ENCODE measurements at places on chromosomes 2 and 18.

GRCh38 chr2:197011801-197012641 lies 85.5 kb upstream of the PGAP1 start:
- peak; percentile 33 for DNase-seq

GRCh38 chr18:48550101-48550729 lies 11.4 kb downstream of the CTIF start:
- DNase-seq, result no peak

DNA sequence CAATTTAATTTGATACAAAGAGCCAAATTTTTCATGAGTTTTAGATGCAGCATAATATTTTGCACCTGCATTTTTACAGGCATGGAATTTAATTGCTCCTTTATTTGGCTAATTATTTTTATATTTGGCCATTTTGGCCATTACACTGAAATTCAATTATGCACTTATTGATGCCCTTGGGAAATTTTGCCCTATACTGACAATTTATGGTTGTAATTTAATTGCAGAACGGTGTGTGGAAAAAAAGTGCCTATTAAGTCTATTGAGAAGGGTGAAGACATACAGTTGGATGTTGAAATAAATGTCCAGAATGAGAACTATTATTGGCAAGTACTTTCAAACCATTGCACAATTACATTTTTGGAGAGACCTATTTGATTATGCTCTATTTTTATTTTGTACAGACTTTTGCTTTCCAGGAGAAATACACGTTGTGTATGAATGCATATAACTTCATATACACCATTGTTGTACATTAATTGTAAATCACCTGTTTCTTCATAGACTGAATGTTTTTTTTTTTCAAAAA lies 1319.3 kb upstream of the CDH2 start:
- DNase-seq, result no peak

- no peak for DNase-seq
Observed at GRCh38 chr2:219595256-219595655, 2.4 kb upstream of the STK11IP start.

GRCh38 chr2:73018188-73018825 lies 53.2 kb downstream of the SFXN5 start:
- DNase-seq, result no peak

DNA sequence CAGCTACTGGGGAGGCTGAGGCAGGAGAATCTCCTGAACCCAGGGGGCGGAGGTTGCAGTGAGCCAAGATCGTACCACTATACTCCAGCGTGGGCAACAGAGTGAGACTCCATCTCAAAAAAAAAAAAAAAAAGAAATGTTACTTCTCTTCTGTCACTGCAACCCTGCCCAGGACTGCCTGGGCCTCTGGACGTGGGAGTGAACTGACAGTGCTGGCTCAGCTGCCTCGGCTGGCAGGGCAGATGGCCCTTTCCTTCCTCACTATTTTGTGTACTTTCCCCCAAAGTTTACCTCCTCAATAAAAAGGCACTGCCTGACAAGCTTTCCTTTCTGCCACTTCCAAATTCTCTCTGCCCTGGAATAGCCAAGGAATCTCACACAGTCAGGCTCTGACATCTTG lies 12.5 kb upstream of the GPR155 start:
- no peak for DNase-seq

DNA sequence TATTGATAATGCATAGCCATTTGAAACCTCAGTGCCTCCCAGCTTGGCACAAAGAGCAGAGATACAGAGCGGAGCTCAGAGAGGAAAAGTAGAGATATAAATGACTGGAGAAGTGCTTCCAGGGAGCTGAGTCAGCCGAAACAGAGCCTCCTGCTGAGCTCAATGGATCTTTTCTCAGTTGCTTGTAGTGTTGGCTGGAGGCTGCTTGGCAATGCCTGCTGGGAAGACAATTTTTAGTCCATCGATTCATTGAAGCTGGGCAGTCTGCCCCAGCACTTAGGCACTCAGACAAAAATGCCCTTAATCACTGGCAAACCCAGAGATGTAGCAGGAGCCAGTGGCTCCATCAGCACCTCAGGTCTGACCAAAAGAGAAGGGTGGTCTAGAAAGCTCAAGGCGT lies 81.3 kb upstream of the SETBP1 start:
- no peak for DNase-seq

- DNase-seq, result no peak
Observed at GRCh38 chr2:26840937-26841610, 6.9 kb upstream of the DPYSL5 start.

- DNase-seq, result peak; percentile 4
Observed at GRCh38 chr2:39728941-39729351, 50.1 kb downstream of the THUMPD2 start.

DNA sequence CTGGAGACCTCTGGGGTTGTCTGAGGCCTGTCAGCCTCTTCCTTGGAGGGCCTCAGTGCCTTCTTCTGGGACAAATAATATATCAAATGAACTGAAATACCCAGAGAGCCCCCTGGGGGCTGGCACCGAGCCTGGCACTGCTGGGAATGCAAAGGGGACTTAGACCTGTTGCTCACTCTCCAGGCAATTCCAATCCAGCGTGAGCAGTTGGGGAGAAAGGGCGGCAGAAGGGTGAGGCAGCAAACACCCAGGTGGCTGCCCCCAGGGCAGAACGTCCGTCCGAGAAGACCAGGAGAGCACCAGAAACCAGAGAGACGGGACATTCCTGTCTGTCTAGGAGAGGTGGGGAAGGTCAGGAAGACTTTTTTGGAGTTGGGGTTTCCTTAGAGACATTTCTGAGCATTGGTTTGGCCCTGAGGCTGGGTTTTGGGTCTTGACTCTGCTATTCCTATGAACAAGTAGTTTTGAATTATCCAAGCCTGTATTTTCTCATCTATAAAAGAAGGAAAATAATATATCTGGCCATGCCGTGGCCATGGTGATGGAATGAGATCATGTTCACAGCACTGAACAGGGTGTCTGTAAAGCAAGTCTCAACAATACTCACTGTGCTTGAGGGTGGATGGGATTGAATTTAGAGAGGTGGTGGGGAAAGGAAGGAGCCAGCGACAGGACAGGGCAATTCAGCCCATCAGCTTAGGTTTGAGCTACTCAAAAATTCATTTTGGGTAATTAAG lies 44.3 kb upstream of the ZBTB7C start:
- DNase-seq, result no peak

- no peak for DNase-seq
Observed at GRCh38 chr2:101985101-101985792, 6.5 kb upstream of the IL1R2 start.

DNA sequence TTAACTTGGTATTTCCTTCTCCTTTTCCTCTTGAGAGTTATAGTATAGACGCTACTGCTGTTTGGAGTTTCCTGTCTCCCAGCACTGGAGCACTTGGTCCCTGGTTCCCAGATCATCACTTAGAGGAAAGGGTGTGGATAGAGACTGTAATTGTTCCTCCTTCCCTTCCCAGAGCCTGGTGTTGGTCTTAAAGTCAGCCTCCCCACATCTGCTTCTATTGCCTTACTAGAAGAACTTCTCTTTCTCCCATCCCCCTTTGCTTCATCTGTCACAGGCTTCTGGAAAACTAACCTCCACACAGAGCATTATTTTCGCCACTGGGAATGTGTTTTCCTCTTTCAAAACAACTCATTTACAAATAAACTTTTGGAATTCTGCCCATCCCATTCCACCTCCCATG lies 131.0 kb downstream of the CCDC85A start:
- DNase-seq, result no peak

GRCh38 chr2:80255918-80256781 lies 48.4 kb downstream of the LRRTM1 start:
- DNase-seq, result no peak

DNA sequence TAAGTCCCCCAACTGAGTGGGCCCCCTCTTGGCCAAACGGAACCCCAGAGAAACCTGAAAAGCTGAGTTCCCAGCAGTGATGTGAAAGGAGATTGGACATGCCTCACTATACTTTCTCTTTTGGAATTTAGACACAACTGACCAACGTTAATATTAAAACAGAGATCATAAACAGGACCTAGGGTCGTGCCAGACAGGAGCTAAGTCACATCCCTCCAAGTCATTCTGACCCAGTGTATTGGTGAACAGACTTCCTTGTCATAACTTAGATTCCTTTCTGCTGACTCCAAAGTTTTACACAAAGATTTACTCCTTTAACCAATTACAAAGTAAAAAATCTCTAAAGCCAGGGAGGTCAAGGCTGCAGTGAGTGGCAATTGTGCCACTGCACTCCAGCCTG lies 46.9 kb downstream of the UXS1 start:
- DNase-seq, result no peak

GRCh38 chr2:119207447-119207846 lies 16.2 kb upstream of the STEAP3 start:
- DNase-seq, result no peak

GRCh38 chr18:48909721-48910120 lies 41.0 kb downstream of the SMAD7 start:
- DNase-seq, result no peak

DNA sequence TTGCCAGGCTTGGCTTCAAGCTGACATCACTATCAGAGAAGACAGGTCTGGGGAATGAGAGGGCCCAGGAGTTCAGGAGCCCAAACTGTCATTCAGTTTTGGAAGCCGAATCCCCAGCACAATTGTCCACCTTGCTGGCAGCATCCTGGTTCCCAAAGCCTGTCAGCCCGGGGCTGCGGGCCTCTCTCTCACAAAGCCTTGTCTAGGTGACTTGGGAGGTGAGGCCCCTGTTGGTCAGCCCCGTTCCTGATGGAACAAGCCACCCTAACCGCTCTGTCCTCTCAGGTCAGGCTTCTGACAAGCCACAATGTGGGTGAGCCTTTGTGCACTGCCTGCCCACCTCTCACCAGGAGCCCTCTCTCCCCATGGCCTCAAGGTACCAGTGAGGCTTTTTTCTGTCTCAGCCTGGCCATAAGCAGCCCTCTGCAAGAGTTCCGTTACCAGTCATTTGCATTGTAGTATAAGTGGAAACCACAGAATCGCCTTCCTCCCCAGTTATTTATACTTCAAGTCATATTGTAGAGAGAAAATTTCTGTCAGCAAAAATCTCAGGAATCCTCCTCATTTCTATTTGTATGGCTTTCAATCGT lies 100.6 kb downstream of the MSH2 start:
- DNase-seq, result no peak

DNA sequence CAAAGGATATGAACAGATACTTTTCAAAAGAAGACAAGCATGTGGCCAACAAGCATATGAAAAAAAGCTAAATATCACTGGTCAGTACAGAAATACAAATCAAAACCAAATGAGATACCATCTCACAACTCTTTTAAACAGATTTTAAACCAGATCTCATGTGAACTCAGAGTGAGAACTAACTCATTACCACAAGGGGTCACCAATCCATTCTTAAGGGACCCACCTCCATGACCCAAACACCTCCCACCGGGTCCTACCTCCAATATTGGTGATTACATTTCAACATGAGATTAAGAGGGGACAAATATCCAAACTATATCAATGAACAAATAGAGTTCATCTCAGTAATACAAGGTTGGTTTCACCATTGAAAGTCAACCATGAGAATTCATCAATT lies 319.8 kb upstream of the GULP1 start:
- no peak for DNase-seq

GRCh38 chr2:65943099-65943786 lies 491.7 kb upstream of the MEIS1 start:
- no peak for DNase-seq

DNA sequence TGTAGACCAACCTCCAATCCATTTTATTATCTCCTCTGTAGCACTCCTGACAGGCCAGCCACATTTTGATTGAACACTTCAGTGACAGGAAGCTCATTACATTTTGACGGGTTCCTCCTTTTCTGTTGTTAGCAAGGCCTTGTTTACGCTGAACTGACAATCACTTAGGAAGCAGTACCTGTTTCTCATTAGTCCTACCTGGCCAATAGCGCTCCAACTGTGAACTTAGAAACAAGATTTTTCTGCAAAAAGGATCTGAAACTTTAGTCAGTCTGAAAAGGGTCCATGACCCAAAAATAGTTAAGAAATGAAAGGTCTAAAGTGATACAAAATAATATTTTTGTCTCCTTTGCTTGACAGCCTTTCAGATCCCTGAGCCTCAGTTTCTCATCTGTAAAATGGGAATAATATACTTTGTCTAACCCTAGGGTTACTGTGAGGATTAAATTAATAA lies 119.6 kb upstream of the MSTN start:
- DNase-seq, result no peak

DNA sequence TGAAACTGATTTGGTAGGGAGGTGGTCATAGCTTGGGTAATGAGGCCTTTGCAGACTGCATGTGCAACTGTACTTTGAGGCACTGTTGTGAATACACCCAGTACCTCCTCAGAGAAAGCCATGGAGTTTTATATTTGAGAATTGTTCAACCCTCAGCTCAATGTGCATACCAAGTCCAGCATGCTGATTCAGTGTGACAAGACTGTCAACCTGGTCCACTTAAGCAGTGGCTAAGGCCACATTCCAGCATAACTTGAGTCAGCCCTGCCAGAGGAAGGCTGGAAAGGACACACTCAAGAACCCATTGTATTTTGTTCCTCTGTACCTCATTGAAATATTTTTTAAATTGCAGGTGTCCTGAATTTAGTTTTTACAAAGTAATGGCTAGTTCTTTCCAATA lies 121.8 kb upstream of the HNMT start:
- DNase-seq, result no peak

DNA sequence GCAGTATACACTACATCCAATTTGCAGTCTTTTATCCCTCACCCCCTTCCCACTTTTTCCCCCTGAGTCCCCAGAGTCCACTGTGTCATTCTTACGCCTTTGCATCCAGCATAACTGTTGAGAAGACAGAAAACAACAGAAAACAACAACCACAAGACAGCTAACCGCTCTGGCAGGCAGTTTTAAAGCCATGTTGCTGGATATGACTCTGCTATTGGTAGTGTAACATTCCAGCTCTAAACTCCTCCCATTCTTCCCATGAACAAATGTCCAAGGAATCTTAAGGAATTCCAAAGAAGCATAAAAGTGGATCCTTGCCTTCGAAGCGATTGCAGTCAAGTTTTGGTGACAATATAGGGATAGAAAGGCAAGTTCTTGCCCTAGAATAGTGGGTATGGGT lies 599.1 kb downstream of the NYAP2 start:
- DNase-seq, result no peak

DNA sequence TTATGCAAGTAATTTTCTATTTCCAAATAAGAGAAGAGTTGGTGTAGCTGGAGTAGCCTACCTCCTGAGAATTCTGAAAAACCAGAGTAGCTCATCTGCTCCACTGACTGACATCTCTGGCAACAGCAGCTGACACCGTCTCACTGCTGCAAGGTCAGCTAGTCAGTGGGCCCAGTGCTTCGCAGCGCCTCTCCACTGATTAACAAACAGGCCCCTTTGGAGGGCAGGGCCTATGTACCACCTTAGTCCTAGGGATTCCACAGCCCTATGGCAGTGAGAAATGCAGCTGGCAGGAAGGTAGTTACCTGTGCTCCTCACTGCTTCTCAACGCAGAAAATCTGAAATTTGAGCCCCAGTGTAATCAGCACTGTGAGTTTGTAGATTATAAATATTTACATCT lies 97.5 kb downstream of the DLGAP1 start:
- DNase-seq, result no peak
